ENCODE measurements at places on chromosomes 1 and 21.

GRCh38 chr21:33116676-33117075, 46.7 kb downstream of the OLIG1 start:
- no peak overlapping the region for H3K4me3 ChIP-seq
- DNase-seq, result no peak
- H3K36me3 ChIP-seq, result no peaks in the 10 kb centered on the region
- no peak overlapping the region for H3K27ac ChIP-seq
- H3K27me3 ChIP-seq, result peaks cover 23% of the 10 kb centered on the region
- peaks cover 10% of the 10 kb centered on the region for H3K4me1 ChIP-seq

GRCh38 chr1:165686121-165686970, 12.0 kb downstream of the ALDH9A1 start:
- peak overlapping the region; percentile 71 for H3K27ac ChIP-seq
- peaks cover 40% of the 10 kb centered on the region for H3K4me1 ChIP-seq
- DNase-seq, result no peak
- H3K27me3 ChIP-seq, result no peaks in the 10 kb centered on the region

DNA sequence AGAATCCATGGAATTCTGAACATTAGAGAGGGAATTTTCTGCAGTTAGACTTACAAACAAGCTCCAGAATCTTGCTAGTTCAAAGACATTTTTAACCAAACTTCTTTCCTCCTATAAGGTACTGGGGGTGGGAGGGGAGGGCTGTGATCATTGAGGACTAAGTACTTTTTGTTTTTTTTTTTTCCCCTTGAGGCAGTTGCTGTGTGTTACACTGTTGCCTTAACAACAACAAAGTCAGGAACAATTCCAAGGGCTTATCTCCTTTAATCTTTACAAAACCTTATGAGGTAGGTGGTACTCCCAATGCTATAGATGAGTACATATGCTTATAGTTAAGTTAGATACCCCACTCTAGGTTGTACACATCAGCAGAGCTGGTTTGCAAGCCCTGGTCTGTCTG, 62.9 kb downstream of the PPP1R12B start:
- peaks cover 20% of the 10 kb centered on the region for H3K4me1 ChIP-seq
- H3K27ac ChIP-seq, result no peak overlapping the region
- H3K4me3 ChIP-seq, result no peak overlapping the region
- DNase-seq, result no peak
- H3K36me3 ChIP-seq, result no peaks in the 10 kb centered on the region

DNA sequence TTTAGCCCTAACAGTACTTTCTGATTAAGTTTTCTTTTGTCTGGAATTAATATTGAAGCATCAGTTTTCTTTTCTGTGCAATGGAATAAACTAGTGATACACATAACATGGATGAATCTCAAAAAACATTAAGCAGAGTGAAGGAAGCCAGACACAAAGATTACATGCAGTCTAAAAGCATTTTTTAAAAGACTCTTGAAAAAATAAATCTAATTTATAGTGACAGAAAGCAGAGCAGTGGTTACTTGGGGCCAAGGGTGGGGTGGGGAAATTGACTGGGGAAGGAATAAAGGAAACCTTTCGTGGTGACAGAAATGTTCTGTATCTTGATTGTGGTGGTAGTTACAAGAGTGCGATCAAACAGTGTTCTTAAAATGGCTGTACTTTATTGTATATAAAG, 20.2 kb upstream of the ST6GALNAC3 start:
- H3K27me3 ChIP-seq, result peaks cover 21% of the 10 kb centered on the region
- no peaks in the 10 kb centered on the region for H3K36me3 ChIP-seq
- H3K4me3 ChIP-seq, result no peak overlapping the region
- no peak overlapping the region for H3K27ac ChIP-seq
- no peak for DNase-seq
- H3K4me1 ChIP-seq, result peaks cover 13% of the 10 kb centered on the region

DNA sequence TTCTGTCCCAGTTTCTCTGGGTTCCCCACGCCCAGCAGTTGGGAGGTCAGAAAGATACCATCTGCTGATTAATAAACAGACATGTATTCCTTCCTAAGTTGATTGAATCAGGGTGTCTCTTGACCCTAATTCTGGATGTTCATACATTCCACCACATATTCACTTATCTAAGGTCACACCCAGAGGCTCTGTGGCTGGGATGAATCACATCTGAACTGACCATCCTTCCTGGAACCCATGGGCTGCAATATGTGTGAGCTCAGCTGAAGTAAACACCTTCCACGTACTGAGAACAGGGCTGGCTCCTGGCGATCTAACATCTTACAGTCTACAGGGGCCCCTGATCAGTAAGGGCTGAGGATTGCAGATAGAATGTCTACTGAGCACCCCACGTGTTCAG, 20.5 kb upstream of the TRABD2B start:
- H3K36me3 ChIP-seq, result no peaks in the 10 kb centered on the region
- H3K27me3 ChIP-seq, result peaks cover 18% of the 10 kb centered on the region
- H3K4me3 ChIP-seq, result no peak overlapping the region

GRCh38 chr1:170680428-170680827, 16.5 kb downstream of the PRRX1 start:
- no peak for DNase-seq
- H3K27me3 ChIP-seq, result peaks cover 17% of the 10 kb centered on the region
- no peaks in the 10 kb centered on the region for H3K36me3 ChIP-seq
- H3K4me3 ChIP-seq, result no peak overlapping the region
- H3K4me1 ChIP-seq, result no peaks in the 10 kb centered on the region

DNA sequence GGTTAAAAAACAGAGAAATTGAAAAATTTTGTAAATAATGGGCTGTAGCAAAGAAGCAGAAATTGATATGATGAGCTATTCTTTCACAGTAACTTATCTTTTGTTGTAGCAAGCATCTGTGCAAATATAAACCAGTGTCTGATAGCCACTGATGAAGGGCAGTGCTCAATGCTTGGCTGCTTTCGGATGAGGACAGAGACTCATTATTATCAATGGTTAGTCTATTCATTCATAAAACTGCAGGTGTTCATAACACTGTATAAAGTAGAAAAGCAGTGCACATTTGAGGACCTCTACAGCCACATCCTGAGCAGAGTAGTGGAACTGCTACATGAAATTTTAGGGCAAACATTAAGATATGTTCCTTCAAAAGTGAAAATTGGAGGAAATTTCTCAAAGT, 107.2 kb downstream of the FAF1 start:
- H3K4me1 ChIP-seq, result no peaks in the 10 kb centered on the region
- DNase-seq, result no peak
- no peak overlapping the region for H3K27ac ChIP-seq
- peaks cover 7% of the 10 kb centered on the region for H3K36me3 ChIP-seq
- no peaks in the 10 kb centered on the region for H3K27me3 ChIP-seq

GRCh38 chr1:229950020-229950419, 117.0 kb upstream of the GALNT2 start:
- peaks cover 5% of the 10 kb centered on the region for H3K27me3 ChIP-seq
- H3K4me3 ChIP-seq, result no peak overlapping the region
- H3K4me1 ChIP-seq, result peaks cover 10% of the 10 kb centered on the region

DNA sequence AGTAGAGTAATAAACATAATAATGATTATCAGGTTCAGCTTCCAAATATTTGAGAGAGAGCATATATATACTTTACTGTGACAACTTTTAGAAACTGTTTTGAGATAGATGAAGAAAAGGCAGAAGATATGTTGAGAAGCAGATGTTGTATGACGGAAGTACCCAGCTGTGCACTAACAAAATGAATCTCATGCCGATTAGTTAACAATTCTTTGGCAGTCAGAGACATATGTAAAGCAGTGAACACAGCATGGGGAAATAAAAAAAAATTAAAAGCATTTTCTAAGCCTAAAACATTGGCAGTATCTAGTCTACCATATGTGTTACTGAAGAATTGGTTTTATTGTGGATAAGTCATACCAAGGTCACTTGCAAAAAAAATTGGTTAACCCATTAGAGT, 51.8 kb downstream of the MAGI3 start:
- H3K27ac ChIP-seq, result no peak overlapping the region
- no peaks in the 10 kb centered on the region for H3K4me1 ChIP-seq
- no peak for DNase-seq
- H3K36me3 ChIP-seq, result peaks cover 5% of the 10 kb centered on the region

DNA sequence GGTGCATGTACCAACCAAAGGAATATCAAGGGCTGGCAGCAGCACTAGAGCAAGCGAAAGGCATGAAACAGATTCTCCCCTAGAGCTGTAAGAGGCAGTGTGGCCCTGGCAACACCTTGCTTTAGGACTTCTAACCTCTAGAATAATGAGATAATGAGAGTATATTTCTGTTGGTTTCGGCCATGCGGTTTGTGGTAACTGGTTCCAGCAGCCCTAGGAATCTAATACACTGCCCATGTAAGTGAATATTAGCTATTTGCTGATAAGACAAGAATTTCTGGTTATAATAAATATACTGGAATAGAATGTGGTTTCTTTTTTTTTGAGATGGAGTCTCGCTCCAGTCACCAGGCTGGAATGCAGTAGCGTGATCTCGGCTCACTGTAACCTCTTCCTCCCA, 199.4 kb downstream of the GABPA start:
- no peak overlapping the region for H3K4me3 ChIP-seq
- DNase-seq, result no peak
- peaks cover 2% of the 10 kb centered on the region for H3K36me3 ChIP-seq
- no peaks in the 10 kb centered on the region for H3K27me3 ChIP-seq
- H3K27ac ChIP-seq, result no peak overlapping the region

- H3K36me3 ChIP-seq, result no peaks in the 10 kb centered on the region
- H3K27ac ChIP-seq, result no peak overlapping the region
These were observed 67.5 kb downstream of the PSMG1 start for GRCh38 chr21:39115576-39116235.

DNA sequence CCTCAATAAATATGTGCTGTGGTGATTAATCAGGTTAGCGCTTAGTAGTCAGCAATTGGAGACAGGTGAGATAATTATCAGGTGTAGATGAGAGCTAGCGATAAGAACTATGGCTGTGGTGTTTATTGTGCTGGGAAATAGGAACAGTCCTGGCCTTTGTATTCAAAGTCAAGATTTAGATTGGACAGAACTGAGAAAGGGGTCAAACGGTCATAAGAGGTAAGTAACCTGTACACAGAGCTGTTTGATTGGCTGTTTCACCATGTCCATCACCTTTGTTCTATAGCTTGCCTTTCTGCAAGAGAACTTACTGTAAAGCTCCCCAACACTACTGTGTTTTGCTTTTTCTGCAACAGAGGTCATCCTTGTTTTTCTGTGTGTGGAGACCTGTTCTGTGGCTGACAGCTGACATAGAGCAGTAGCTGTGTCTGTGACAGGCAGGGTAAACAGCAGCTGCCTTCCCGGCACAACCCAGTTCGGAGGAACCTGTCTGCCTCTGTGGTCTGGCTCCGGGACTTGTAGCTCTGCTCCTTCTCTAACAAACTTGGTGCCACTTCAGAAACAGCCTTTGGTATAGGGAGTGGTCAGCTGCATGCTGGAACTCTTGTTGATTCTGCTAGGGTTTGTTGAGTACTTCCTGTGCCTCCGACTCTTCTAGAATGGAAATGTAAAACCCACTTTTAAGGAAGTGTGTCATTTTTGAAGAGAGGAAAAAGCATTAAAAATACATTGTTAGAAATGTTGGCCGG, 21.1 kb upstream of the CDC42 start:
- no peaks in the 10 kb centered on the region for H3K36me3 ChIP-seq
- peak; percentile 30 for DNase-seq
- no peaks in the 10 kb centered on the region for H3K27me3 ChIP-seq
- peak overlapping the region; percentile 79 for H3K27ac ChIP-seq

DNA sequence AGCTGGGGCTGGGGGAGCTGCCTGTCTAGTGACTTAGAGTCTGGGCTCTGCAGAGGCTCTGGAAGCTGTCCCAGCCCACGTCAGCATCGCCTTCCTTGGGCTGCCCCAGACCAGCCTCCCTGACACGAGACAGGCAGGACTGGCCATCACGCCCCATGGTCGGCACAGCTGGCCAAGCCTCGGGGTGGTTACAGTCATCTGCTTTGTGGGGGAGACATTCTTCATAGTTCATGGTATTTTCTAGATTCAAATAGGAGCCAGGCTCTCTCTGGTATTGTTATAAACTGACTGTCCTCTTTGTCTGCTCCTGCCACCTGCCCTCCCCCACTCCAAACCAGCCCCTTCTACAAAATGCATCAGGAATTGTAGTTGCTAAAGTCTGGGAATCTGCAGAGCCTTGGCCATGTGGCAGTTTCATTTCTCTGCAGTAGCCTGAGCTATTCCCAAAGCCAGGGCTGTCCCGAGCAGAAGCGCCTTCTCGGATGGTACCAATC, 29.4 kb downstream of the OLFML2B start:
- DNase-seq, result no peak
- H3K27me3 ChIP-seq, result peaks cover 6% of the 10 kb centered on the region
- no peak overlapping the region for H3K27ac ChIP-seq
- no peak overlapping the region for H3K4me3 ChIP-seq
- H3K4me1 ChIP-seq, result no peaks in the 10 kb centered on the region

DNA sequence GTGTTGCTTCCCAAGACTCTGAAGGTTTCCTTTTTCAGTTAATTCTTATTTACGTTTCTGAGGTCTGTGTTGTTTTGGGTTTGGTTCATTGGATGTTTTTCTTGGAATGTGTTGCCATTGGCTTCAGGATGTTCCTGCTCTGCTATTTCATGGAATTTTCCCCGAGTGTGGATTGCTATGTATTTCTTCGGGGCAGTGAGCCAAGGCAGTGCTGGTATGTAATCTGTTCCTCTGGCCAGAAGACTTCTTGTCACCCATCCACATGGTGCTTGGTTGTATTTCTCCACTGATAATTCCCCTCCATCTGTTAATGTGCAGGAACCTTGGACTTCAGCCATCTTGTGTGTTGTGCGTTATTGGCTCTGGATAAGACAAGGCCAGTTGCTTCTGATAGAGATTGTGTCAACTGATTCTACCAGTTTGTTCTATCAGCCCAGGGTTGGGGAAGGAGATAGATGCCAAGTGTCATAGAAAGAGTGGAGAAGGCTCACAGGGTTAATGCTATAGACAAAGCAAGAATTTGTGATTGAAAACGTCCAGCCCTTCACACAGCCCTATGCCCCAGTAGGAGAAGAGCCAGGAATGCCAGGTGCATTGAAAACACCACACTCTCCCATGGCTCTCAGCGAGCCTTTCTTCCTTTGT, 505.2 kb downstream of the PLPP3 start:
- H3K36me3 ChIP-seq, result no peaks in the 10 kb centered on the region
- no peak overlapping the region for H3K4me3 ChIP-seq
- no peak overlapping the region for H3K27ac ChIP-seq
- no peaks in the 10 kb centered on the region for H3K27me3 ChIP-seq
- DNase-seq, result no peak

DNA sequence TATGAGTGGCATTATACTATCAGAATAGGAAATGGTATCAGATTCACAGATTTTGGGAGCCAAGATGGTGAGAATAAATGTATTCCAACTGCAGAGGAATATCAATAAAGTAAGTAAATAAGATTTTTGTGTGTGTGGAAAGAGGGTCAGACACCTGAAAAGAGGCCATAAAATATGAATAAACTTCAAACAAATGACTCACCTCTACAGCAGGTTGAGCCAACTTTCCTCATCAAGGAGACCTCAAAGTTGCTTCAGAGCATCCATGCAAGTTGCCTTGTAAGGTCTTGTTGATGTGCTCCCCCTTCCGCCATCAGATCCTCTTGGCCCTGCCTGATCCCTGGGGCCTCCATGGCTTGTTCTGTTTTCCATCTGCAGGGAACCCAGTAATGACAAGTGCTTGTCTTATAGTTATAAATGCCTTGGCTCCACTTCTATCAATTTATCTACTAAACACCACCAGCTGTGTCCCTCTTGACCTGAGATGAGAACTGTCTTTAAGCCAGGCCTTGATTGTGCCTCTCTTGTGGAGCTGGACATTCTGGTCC, 775.6 kb downstream of the LTN1 start:
- H3K4me1 ChIP-seq, result no peaks in the 10 kb centered on the region
- no peak overlapping the region for H3K27ac ChIP-seq
- H3K27me3 ChIP-seq, result no peaks in the 10 kb centered on the region
- no peaks in the 10 kb centered on the region for H3K36me3 ChIP-seq
- no peak overlapping the region for H3K4me3 ChIP-seq

Data from activated T-helper 2 cell treated with anti-CD3 and anti-CD28 coated beads, Interferon-gamma antibody, Interleukin-2, Interleukin-4, amounts not matched to agents 10 μg/mL and 5 μg/mL and 100 μg/mL, durations not matched to agents 14 hours and 24 hours and 36 hours (primary cell).